ENCODE measurements at places on chromosomes 7 and 10.

DNA sequence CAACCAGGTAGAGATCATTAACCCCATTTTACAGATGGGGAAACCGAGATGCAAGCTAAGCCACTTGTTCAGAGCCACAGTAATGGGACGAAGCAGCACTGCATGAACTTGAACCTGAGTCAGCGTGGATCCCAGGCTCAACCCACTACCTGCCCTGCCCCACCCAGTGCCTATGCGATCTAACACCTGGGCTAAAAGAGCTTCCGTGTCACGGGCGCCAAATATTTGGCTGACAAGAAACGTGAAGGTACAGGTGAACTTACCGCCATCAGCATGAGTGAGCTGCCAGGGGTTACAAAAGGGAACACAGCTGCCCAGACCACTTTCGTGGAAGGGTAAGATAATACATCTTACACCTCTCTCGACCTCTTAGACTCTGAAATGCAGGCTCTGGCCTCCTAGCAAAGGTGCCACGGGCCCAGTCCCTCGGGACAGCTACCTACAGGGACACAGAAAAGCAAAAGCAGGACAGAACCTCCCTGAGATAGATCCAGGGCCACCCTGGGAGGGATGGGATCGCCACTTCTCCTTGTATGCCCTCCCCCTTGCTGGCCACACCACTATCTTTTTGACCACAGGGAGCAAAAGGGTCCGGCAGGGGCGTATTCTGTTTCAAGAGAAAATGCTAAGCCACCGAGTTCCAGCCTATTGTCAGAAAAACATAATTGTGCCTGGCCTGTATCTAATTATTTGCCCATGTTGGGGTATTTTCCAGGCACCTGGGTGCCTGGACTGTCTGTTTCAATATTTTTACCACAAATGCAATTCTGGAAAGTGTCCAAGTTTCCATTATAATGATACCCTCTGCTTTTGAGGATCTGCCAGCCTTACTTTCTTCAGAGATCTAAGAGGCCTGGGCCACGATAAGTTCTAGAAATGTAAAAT is 6.4 kb downstream of the CHST15 start:
- DNase-seq, result no peak

GRCh38 chr7:27875061-27875460 is 135.1 kb downstream of the TAX1BP1 start:
- DNase-seq, result no peak

- DNase-seq, result peak; percentile 27
Measured at GRCh38 chr10:5975641-5976473, 1.5 kb downstream of the IL15RA start.

DNA sequence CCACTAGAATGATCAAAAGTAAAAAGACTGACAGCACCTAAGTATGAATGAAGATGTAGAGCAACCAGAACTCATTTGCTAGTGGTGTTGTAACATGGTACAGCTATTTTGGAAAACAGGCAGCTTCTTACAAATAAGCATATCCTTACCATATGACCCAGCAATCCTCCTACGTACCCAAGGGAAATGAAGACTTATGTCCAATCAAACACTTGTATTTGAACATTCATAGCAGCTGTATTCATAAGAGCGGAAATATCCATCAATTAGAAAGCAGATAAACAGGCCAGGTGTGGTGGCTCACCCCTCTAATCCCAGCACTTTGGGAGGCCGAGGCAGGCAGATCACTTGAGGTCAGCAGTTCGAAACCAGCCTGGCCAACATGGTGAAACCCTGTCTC is 53.0 kb downstream of the KLRG2 start:
- no peak for DNase-seq

DNA sequence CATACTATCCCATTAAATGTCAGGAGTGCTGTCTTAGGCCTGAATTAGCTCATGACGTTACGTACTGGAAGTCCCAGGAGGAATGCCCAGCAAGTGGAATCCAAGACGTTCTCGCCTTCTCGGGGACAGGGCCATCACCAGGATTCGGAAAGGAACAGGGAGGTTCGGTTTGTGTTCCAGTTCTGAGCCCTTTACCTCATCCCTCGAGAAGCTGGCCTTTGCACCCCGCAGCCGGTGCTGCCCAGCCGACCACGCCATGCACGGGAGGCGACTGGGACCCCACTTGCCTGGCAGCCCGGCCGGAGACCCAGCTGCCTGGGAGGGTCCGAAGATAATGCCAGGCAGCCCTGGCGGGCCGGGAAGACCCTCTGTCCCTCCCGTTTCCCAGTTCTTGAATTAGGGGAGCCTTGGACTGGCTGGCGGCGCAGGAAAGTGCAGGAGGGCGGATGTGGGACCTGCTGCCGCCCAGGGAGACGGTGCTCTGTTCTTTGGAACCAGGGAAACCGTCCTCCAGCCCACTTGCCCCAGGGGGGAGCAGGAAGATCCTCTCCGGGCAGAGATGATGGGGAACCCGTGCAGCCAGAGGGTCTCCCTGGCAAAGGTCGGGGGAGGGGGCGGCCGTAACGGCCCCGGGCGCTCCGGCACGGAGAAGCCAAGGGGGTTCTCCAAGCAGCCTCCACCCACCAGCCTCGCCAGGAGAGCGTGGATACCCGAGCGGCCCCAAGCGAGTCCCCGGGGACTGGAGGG is 671 bp upstream of the CHST3 start:
- DNase-seq, result no peak

DNA sequence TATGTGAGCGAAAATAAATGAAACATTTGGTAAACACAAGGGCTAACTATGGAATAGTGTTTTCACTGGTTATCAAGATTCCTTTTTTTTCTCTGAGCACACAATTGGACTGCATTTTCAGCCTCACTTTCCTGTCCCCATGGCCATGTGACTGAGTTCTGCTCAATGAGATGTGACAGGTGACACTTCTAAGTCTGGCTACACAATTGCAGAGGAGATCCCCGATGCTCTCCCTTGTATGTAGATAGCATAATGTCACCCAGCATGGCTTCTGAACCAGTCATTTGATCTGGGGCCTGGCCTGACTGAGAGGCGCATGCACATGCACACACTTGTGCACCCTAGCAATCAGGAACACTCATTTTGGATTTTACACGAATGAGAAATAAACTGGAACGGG is 581.8 kb downstream of the GRID1 start:
- DNase-seq, result no peak

DNA sequence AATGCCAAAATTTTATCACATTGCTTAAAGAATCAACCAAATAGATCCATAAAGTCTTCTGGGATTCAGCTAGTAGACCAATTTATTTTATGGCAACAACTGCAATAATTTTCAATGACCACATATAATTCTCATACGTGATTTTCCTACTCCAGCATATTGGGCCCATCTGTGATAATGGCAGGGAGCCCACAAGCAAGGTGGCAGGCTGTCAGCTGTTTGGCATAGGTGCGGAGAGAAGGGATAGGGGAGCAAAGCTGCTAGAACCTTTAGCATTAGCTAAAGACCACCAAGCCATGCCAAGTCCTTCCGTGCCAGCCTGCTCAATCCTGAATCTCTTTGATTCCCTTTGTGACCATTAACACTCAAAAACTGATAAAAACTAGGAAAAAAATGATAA is 721.2 kb downstream of the XPNPEP1 start:
- no peak for DNase-seq

- DNase-seq, result no peak
Measured at GRCh38 chr7:140674356-140674800, 1.6 kb downstream of the ADCK2 start.

- DNase-seq, result peak; percentile 37
Measured at GRCh38 chr10:87670586-87670985, 10.9 kb downstream of the PAPSS2 start.

All from choroid plexus epithelial cell (primary cell).